Activated CD4-positive, CD25-positive, alpha-beta regulatory T cell treated with anti-CD3 and anti-CD28 coated beads, Interleukin-2, amount 50 U/mL, for 16 hours (primary cell): ENCODE measurements at places on chromosomes 3 and 15.

- DNase-seq, result no peak
These were observed 28.1 kb downstream of the ERICH6 start for GRCh38 chr3:150675587-150675986.

DNA sequence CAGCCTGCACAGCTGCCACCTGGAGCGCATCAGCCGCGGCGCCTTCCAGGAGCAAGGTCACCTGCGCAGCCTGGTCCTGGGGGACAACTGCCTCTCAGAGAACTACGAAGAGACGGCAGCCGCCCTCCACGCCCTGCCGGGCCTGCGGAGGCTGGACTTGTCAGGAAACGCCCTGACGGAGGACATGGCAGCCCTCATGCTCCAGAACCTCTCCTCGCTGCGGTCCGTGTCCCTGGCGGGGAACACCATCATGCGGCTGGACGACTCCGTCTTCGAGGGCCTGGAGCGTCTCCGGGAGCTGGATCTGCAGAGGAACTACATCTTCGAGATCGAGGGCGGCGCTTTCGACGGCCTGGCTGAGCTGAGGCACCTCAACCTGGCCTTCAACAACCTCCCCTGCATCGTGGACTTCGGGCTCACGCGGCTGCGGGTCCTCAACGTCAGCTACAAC, 20.4 kb downstream of the NRROS start:
- DNase-seq, result no peak

DNA sequence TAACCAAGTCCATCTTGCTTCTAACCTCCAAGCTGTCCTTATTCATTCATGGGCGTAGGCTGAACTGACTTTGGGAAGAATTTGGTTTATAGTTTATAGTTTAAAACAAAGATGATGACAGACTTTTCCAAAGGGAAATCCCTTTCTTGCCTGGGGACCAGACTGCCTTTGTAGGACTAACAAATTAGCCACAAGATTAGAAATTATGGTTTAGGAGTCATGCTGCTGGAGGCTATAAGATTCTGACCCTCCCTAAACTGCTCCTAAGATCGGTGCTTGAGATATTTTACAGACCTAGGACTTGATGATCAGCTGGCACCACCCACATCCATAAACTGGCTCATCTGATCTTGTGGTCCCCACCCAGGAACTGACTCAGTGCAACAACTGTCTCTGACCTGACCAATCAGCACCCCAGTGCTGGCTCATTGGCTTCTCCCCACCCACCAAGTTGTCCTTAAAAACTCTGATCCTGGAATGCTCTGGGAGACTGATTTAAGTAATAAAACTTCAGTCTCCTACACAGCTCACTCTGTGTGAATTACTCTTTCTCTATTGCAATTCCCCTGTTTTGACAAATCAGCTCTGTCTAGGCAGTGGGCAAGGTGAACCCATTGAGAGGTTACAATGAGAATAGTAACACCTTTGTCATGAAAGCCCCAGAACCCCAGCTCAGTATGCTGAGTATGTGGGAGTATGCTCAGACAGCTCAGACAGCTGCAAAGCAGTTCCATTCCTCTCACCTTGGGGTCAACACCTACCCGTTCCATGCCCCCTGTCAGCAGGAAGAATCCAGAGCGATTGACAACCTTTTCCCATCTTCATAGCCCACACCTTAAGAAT, 51.6 kb upstream of the C15orf39 start:
- no peak for DNase-seq

- peak; percentile 53 for DNase-seq
These were observed 519.1 kb downstream of the FOXP1 start for GRCh38 chr3:71064291-71064955.

GRCh38 chr3:185796431-185797107, 28.3 kb downstream of the IGF2BP2 start:
- no peak for DNase-seq

- no peak for DNase-seq
These were observed 12.9 kb upstream of the TPM1 start for GRCh38 chr15:63029676-63030075.

DNA sequence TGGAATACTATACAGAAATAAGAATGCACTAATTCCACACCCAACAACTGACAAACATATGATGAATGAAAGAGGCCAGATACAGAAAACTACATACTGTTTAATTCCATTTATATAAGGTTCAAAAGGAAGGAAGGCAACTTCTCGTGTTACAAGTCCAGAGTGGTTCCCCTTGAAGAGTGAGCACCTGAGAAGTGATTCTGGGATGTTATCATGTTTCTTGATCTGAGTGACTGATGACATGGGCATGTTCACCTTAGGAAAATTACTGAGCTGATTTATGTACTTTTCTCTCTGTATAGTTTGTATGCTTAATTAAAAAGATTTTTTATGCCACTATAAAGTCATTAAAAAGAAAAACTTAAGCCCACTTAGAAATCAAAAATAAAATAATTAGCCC, 13.6 kb downstream of the CCDC12 start:
- DNase-seq, result no peak

- DNase-seq, result no peak
These were observed 371.4 kb upstream of the CNTN4 start for GRCh38 chr3:1727242-1727641.

DNA sequence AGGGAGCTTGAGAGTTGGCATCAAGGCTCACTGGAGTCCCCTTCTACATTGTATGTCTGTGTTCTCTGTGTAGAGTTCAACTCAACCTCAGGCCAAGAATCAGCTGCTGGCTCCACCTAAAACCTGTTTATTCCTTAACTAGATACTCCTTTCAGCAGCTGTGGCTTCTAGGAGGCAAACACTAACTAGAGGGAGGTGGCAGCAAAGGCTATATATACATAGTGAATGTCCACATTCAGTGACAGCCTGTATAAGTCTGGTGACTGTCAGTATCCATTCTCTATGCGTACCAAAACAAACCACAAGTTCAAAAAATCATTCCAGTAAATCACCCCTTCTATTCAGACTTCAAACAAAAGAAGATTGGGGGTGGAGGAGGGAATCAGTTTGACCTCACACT, 184.3 kb downstream of the CDIN1 start:
- DNase-seq, result no peak

- DNase-seq, result no peak
These were observed 431.1 kb downstream of the MFSD1 start for GRCh38 chr3:159232966-159233365.

- DNase-seq, result no peak
These were observed 11.1 kb downstream of the IGF2BP2 start for GRCh38 chr3:185813691-185814215.

GRCh38 chr3:76078101-76078500, 292.8 kb upstream of the ZNF717 start:
- DNase-seq, result no peak

DNA sequence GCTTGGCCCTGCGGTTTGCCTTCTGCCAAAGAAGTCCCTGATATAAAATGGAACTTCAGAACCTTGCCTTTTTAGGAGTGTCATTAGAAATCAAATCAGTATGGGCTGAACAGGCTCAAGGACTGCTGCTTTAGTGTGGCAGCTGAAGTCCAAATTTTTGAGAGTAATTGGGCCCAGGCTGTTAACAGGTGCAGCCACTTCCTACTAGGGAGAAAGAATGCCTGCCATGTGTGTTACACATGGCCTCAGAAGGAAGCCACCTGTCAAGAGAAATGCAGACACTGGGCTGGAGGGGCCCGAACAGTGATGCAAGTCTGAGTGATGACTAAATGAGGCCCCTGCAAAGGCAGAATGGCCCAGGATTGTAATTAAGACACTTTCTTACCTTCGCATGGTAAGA, 786.7 kb upstream of the CFAP20DC start:
- no peak for DNase-seq

DNA sequence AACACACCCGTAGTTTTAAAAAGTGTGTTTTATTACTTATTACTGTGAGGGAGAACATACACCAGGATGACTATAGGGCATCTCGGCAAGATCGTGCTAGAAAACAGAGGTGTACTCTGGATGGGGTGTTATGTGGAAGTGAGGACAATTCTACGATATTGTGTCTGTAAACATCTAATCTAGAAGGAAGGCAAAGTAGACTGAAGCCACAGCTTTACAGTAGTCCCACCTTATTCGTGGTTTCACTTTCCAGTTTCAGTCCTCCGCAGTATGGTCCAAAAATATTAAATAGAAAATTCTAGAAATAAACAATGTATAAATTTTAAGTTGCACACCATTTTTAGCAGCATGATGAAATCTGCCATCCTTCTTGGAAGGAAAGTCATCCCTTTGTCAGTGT, 277.9 kb downstream of the UNC13C start:
- DNase-seq, result no peak

DNA sequence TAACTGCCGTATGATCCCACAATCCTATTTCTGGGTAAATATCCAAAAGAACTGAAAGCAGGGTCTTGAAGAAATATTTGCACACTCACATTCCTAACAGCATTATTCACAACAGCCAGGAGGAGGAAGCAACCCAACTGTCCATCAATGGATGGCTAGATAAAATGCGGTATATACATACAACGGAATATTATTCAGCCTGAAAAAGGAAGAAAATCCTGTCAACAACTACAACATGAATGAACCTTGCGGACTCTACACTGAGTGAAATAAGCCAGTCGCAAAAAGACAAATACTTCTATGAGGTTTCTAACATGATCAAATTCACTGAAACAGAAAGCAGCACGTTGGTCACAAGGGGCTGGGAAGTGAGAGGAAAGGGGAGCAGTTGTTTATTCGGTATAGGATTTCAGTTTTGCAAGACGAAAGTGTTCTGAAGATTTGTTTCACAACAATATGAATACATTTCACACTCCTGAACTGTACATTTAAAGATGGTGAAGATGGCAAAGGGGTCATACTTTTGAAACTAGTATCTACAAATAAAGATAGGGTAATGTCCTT, 6.2 kb downstream of the DLG1 start:
- no peak for DNase-seq

GRCh38 chr3:49346797-49347251, 7.0 kb upstream of the USP4 start:
- no peak for DNase-seq

DNA sequence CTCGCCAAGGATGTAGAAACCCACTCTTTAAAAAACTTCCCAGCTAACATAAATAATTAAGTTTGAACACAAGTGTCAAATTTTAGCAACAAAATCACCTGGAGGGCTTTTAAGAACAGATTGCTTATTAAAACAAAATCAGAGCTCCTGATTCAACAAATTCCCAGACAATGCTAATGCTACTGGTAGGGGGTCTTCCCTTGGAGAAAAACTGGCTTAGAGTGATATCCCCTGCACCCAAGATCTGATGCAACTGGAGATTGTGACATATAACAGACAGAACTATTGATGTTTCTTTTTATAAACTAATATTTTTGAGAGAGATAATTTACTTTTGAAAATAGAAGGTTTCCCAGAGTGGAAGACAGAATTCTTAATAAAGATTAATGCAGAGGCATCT, 19.9 kb downstream of the IGSF10 start:
- DNase-seq, result no peak

- no peak for DNase-seq
These were observed at the start of gene MAP4 for GRCh38 chr3:48016301-48016973. Gene MAP4 (minus strand): TSS chr3:48016416. CDS start chr3:47998860, 17,556 bp downstream.

GRCh38 chr3:49871531-49872153, 1.9 kb upstream of the CAMKV start:
- no peak for DNase-seq

GRCh38 chr3:136194409-136195257, 1.5 kb downstream of the MSL2 start:
- peak; percentile 40 for DNase-seq

GRCh38 chr15:73956743-73957135, 30.5 kb downstream of the LOXL1 start:
- no peak for DNase-seq

- no peak for DNase-seq
These were observed 142.4 kb upstream of the IL12A start for GRCh38 chr3:159846255-159846654.

- DNase-seq, result no peak
These were observed at the start of gene CNTN3 for GRCh38 chr3:74614107-74614967. Gene CNTN3 (minus strand): TSS chr3:74614659. CDS start chr3:74521112, 93,547 bp downstream.

- no peak for DNase-seq
These were observed 439.4 kb downstream of the C3orf38 start for GRCh38 chr3:88589138-88589537.
